D341Med (cell line): ENCODE measurements at places on chromosomes 13 and 19.

DNA sequence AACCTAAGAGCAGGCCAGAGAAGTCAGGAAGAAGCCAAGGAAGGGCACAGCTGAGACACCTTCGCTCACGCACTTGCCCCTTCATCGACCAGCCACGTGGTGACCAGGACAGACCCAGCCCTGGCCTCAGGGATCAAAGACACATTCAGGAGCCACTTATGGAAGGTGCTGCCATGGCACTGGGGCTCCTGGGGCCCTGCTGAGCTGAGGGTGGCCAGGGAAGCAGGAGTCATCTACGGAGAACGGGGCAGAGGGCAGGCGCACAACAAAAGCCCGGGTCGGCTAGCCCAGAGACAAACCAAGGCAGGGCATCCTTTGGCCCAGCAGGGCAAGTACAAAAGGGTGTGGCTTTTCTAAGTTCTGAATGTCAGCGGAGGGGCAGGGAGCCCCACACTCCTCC lies 2.3 kb downstream of the PLPP2 start:
- DNase-seq, result no peak

GRCh38 chr19:416416-416815 lies 7.5 kb upstream of the C2CD4C start:
- DNase-seq, result no peak

- no peak for DNase-seq
Observed at GRCh38 chr13:110133425-110134235, 173.3 kb downstream of the COL4A1 start.

DNA sequence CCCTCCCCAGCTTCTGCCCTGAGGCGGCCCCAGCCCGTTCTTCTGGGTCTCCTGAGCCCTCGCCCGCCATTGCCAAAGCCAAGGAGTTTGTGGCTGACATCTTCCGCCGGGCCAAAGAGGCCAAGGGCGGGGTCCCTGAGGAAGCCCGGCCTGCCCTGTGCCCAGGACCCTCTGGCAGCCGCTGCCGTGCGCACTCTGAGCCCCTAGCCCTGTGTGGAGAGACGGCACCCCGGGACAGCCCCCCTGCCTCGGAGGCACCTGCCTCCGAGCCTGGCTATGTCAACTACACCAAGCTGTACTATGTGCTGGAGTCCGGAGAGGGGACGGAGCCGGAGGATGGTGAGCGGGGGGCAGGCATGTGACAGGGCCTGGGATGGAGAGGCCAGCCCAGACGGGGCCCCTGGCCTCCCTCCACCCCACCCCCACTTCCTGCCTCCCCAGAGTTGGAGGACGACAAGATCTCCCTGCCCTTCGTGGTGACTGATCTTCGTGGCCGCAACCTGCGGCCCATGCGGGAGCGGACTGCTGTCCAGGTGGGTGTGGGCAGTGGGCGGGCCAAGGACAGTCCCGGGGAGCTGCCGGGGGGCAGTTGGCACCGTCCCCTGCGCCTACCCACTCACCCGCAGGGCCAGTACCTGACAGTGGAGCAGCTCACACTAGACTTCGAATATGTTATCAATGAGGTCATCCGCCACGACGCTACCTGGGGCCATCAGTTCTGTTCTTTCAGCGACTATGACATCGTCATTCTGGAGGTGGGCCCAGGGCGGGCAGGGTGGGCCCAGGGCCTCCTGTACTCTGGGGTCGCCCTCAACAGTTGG lies 7.0 kb downstream of the DCAF15 start:
- no peak for DNase-seq

DNA sequence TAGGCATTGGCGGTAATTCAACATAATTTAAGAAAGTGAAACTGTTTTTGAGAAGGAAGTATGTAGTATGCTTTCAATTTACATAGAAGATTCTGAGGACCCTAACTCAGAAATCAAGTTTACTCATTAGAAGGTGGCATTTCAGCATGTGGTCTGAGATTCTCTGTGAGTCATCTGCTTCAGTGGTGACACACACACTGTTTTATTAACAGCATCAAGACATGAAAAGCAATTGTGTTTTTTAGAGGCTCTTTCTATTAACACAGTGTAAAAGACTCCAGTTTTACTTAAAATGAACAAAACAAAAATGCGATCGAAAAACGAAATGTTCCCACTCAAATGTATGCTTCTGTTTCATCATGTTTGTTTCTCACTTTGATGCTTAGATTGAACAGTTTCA lies 802.1 kb upstream of the SLITRK6 start:
- DNase-seq, result no peak

GRCh38 chr13:75132701-75133695 lies 349.0 kb downstream of the TBC1D4 start:
- DNase-seq, result no peak

GRCh38 chr13:113863524-113864272 lies at the start of gene GAS6:
Gene GAS6 (minus strand): TSS chr13:113864076. CDS start chr13:113863920, 156 bp downstream.
- DNase-seq, result peak; percentile 82

GRCh38 chr19:6531163-6531955 lies 533 bp downstream of the TNFSF9 start:
- DNase-seq, result no peak

DNA sequence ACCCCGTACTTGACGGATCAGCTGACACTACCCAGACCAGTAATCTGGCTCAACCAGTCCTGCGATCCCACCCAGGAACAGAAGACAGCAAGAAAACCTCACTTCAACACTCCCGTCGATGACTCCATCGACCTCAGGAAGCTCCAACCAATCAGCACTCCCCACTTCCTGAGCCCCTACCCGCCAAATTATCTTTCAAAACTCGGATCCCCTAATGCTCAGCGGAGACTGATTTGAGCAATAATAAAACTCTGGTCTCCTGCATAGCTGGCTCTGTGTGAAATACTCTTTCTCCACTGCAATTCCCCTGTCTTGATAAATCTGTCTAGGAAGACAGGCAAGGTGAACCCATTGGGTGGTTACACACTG lies 1.2 kb downstream of the LSM4 start:
- DNase-seq, result no peak

- DNase-seq, result no peak
Observed at GRCh38 chr13:77916488-77916887, 2.1 kb downstream of the EDNRB start.

GRCh38 chr19:3270902-3271301 lies 46.4 kb downstream of the CELF5 start:
- DNase-seq, result peak; percentile 59

GRCh38 chr13:51793570-51794271 lies 10.2 kb downstream of the DHRS12 start:
- DNase-seq, result no peak

GRCh38 chr13:44422755-44423643 lies 49.4 kb downstream of the SERP2 start:
- no peak for DNase-seq

- no peak for DNase-seq
Observed at GRCh38 chr13:112997188-112998130, 28.4 kb downstream of the MCF2L start.

GRCh38 chr13:25796474-25796873 lies 255.3 kb downstream of the SHISA2 start:
- DNase-seq, result no peak

GRCh38 chr19:23983406-23983805 lies 68.7 kb downstream of the ZNF726 start:
- DNase-seq, result no peak

DNA sequence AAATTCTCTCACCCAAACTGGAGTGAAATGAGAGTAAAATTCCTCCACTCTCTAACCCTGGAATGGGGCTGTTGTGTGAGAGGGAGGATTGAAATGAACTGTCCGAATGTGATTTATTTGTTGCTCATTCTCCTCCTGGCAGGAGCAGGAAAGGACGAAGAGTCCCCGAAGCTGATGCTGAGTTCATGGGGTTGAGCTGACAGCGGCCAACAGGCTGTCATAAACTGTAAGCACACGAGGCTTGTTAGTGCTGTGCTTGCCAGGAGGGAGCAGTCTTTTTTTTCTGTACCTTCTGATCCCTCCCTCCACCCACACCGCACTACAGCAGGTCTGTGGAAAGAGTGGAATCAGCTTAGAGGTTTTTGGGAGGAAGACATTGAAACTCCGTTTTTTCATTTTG lies 33.1 kb upstream of the ZNF331 start:
- DNase-seq, result no peak

GRCh38 chr13:43787518-43787891 lies 733 bp upstream of the ENOX1 start:
- no peak for DNase-seq

- DNase-seq, result no peak
Observed at GRCh38 chr19:40244579-40245317, 18.3 kb upstream of the CCNP start.

- DNase-seq, result no peak
Observed at GRCh38 chr13:40206241-40207000, 460.0 kb downstream of the FOXO1 start.

GRCh38 chr19:50427318-50427925 lies 5.3 kb upstream of the MYBPC2 start:
- DNase-seq, result no peak

DNA sequence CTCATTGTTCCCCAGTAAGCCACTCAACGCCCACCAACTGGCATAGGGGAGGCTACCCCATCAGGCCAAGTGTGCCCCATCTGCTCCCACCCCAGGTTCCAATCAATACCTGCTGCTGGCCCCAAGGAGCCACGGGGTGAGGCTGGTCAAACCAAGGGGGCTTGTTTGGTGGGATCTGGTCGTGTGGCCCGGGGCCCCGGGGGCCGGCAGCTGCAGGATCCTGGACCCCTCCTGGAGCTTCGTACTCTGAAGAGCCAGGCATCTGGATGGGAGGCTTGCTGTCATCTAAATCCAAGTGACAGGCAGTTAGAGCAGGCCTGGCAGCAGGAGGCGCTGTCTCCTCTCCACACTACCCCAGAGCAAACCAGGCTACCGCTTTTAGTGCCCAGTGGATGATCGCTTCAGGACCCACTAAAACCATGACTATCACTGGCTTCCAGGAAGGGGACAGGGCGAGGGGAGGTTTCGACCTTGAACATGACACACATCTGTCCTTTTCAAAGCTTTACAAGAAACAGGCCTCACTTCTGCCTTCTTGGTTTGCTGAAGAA lies 14.2 kb downstream of the CHERP start:
- DNase-seq, result peak; percentile 67

- DNase-seq, result no peak
Observed at GRCh38 chr19:13974073-13974472, 21.8 kb downstream of the DCAF15 start.

DNA sequence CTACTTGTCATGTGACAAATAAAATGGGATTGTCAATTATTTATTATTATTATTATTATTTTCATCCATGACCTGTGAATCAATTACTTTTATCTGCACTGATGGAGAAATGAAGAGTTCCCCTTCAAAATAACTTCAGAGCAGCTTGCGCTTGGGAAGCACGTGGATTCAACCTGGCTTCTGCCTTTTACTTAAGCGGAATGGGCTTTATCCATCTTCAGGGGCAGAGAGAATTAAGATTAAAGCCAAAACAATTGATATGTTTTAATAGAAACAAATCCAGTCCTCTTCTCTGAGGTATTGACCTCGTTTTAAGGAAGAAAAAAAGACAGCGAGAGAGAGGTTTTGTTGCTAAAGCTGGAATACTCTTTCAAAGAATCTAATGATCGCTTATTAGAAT lies 876 bp downstream of the SACS start:
- no peak for DNase-seq

DNA sequence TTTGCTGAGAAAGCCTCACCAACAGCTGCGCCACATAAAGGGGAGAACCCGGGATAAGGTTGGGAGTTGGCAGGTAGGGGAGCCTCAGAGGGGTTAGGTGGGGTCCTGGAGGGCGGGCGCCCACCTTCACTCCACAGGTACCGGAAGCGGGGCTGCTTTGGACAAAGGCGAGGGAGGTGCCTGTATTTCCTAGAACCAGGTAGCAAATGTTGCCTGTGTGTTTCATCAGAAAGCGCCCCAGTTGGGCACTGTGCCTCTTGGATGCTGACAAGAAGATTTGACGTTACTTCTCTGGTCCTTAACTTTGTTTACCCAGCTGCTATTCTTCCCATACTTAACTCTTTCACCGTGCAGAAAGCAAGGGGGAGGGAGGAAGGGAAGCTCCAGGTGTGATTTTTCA lies 278.9 kb downstream of the ZNF536 start:
- no peak for DNase-seq

GRCh38 chr13:41459432-41460073 lies 2.2 kb downstream of the RGCC start:
- DNase-seq, result no peak

DNA sequence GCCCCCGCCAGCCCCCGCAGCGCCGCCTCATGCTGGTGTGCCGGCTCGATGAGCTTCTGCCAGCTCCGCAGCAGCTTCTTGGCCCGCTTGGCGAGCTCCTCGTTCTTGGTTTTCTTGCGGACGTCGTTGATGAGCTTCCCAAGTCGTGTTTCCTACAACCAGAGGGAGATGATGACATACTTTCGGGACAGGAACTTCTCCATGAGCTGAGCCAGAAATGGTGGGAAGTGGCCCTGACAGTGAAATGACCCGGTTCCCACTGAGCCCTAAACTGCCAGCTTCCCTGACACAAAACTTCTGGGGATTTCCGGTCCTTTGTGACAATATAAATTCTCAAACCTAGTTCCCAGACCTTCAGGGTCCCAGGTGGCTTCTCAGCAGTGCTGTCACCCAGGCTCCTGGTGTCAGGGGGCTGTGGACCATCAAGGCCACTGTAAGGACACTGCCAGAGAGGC lies 5.3 kb upstream of the SLC35E1 start:
- DNase-seq, result no peak

DNA sequence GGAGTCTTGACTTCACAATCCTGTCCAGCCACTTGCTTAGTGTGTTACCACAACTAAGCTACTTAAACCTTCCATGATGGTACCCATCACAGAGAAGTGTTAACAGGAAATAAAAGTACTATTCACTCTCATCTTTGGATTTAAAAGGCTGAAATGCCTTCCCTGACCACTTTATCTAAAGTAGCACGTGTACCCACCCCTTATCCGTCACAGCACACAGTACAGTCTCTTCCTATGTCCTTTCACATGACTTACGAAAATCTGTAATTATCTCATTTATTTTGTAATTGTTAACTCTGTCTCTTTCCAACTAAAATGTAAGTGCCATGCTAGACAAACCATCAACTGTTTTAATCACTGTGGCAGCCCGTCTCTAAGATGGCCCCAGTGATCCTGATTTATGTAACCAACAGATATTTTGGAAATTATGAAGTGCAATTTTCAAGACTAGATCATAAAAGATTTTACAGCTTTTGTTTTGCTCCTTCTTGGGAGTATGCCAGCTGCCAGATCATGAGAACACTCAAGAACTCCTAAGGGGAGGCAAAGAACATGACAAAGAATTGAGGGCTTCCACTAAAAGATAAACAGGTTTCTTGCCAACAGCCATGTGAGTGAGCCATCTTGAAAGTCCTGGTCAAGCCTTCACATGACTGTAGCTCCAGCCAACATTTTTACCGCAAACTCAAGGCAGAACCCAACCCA lies 44.9 kb downstream of the DIAPH3 start:
- DNase-seq, result no peak

GRCh38 chr19:30449078-30449590 lies 77.0 kb downstream of the ZNF536 start:
- DNase-seq, result no peak
